Chondrocyte (in vitro differentiated cells): ENCODE measurements at places on chromosomes 12 and 14. TPM values are rescaled to one million over a fixed set of nuclear protein-coding genes. Genes with fewer than 3 reads are reported as not detected.
A peak's percentile ranks its signal among the peaks of the same experiment; 100 is the strongest.

Gene HOXC10
- not detected in 3 replicates for total RNA-seq

Gene TMEM132D
- total RNA-seq = 1.4 to 3.7 TPM (median 3.1 TPM) in 3 replicates

Gene OR6C2
- not detected in 3 replicates for total RNA-seq

Gene KRT72
- total RNA-seq = not detected in 3 replicates

Gene GDF3
- total RNA-seq = not detected in 3 replicates

Gene TAS2R43
- 0.22 to 0.44 TPM in 2 of 3 replicates, not detected in the other for total RNA-seq

Gene RTL1
- total RNA-seq = 0.02 TPM in 1 of 3 replicates, not detected in the others

Gene CYP46A1
- total RNA-seq = 0.72 to 2.8 TPM (median 1.2 TPM) in 3 replicates

- no peak for DNase-seq
Measured at GRCh38 chr14:90449411-90449810, 52.6 kb downstream of the CALM1 start.

DNA sequence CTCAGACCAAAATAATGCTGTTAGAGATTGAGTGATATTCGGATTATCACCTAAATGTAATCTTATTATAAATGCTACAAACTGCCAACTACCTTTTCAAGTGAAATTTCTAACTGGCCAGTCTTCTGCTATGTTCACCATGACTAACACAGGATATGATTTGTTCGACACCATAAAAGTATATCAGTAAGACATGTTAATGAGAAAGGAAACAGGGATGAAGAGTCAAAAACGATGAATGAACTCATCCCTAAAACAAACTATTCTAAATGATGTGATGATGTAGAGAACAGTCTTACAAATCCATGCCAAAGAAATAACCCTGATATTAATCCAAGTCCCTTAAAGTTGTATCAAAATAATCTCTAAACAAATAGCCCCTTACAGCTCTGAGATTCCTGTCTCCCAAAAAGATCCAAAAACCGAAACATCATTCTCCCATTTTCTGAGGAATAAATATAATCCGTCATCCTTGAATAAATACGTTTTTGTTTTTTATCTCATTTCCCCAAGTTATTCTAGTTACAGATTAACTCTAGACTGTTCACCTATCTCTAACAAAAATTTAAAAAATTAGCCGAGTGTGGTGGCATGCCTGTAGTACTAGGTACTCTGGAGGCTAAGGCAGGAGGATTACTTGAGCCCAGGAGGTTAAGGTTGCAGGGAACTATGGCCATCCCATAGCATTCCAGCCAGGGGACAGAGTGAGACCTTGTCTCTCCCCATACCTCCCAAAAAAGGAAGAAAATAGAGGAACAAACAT is 9.1 kb downstream of the SCAF11 start:
- DNase-seq = no peak

- no peak for DNase-seq
Measured at GRCh38 chr12:60501124-60501729, 905.4 kb downstream of the SLC16A7 start.

GRCh38 chr12:130111965-130112496 is 50.2 kb upstream of the FZD10 start:
- DNase-seq = no peak

GRCh38 chr14:103228866-103229265 is 105.2 kb upstream of the EIF5 start:
- no peak for DNase-seq

DNA sequence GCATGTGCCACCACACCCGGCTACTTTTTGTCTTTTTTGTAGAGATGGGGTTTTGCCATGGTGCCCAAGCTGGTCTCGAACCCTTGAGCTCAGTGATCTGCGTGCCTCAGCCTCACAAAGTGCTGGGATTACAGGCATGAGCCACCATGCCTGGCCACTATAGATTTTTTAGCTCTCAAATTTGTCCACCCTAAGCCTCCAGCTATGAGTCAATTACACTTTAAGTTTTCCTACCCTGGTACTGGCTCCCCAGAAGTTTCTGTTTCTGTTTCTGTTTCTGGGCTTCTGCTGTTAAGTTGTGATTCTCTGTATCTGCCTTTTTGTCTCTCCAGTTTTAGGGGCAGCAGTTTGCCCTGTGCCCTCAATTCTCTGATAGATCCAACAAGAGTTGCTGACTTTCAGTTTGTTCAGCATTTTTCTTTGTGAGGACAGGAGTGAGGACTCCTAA is 4.4 kb upstream of the TINF2 start:
- peak; percentile 25 for DNase-seq

GRCh38 chr14:105474483-105475268 is at the start of gene CRIP2:
TSS of gene CRIP2 (plus strand) at chr14:105474821. CDS start at chr14:105474863, 42 bp downstream.
- DNase-seq = no peak

DNA sequence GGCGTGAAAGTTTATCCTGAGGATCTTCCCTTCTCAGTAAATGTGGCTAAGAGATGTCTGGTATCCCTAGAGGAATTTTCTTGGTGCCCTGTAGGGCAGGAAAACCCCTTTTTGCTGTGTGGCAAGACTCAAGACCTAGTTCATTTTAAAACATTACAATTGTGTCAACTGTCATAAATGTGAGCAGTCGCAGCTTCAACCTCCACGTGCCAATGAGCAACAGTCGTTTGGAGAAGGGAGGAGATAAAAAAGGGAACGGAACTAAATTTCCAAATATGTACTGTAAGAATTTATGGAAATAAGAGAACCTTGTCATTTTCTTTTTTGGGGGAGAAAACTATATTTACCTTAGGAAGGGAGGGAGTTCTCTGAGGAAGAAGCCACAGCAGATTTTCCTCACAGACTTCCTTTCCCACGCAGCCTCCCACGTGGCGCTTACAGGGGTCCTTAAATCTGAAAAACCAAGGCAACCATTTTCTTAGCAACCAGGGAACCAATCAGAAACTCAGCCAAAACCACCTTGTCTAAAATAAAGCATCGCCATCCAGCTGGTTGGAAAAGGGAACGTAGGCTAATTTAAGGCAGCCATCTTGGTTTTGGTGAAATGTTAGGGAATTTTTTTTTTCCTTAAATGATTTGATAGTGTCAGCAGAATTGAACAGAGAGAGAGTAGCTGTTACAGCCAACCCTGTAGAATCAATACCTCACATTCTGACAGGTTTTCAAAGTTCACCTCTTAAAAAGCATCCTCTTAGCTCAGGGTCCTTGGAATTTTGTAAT is 99.1 kb downstream of the FIGNL2 start:
- no peak for DNase-seq

DNA sequence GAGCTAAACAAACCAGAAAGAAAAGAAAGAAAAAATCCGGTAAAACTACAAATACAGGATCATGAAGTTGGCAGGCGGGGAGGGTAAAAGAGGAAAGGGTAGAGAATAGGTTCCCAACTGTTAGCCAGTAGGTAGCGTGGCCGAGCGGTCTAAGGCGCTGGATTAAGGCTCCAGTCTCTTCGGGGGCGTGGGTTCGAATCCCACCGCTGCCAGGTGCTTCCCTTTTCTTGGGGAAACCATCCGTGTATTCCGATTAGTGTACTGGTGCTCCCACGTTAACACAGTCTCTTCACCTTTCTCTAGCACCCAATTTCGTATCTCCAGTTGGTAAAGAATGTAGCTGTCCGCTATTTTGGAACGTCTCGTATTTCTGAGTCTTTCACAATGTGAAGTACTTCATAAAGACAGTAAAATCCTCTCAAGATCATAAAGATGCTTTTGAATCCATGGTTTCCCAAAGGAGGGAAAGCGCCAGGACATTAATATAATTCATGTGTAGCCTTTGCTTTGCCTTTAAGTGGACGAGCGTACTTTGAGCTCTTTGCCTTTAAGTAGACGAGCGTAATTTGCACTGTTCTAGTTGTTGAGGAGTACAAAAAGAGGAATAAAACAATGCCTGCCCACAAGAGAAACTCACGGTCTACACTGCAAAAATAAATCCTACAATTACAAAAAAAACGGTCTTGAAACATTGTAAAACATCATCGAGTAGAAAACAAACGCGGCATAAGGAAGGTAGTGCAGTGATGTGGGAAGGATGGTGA is 19.0 kb upstream of the RNASE12 start:
- no peak for DNase-seq

DNA sequence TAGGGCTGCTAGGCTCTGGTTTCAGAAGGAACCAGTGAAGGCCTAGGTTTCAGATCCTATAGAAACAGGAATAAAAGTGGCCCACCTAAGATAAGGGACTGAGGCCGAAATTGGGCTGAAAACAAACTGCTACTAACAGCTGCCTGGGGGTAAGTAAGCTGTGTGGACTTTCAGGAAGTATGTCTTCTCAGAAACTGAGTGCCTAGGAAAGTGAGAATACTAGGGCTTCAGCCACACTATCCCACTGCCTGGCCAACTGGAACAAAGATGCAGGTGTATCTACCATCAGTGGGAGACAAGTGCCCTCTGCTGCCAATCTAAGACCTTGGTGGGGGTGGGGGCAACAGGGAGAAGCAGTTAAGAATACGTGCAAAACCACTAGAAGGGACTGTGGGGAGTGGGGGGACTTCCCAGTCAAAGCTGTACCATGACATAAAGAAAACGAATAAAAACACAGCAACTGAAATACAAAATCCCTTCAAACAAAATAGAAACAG is 82.5 kb downstream of the MED13L start:
- DNase-seq = no peak

DNA sequence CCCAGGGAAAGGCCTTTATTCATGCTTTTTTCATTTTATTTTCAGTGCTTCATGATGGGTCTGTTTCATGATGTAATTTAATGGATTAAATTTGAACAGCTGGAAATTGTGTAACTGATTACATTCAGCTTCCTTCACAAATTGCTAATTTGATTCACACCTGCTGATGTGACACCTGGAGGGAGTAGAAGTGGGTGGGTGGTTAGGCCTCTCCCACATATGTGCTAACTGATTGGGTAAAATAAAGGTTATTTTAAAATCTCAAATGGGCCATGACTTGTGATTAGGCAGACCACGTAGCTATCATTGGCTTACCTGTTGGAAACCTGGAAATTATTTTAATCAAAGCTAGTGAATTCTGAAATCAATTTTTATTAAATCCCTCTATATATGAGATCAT is 142.1 kb downstream of the GXYLT1 start:
- DNase-seq = no peak

DNA sequence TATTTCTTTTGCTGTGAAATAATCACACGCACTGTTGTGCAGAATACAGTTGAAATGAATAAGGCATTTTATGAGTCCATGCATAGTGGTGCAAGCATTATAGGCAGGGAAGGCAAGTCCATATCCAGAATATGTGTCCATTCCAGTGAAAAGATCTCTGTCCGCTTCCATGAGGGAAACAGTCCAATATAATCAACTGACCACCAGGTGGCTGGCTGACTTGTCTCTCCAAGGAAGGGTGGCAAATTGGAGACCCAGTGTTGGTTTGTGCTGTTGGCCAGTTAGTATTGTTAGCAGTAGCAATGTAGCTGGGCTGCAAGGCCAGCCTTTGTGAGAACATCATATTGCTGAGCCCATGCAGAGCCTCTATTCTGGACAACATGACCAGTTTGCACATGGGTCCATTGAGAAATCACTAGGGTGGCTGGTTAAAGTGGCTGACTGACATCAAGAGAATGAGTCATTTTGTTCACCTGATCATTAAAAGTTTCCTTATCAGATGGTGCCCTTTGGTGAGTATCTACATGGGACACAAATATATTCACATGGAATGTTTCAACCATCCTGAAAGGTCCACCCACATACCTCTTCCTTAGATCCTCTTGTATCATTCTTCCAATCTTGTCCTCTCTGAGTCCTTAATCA is 17.3 kb upstream of the YAF2 start:
- DNase-seq = no peak

DNA sequence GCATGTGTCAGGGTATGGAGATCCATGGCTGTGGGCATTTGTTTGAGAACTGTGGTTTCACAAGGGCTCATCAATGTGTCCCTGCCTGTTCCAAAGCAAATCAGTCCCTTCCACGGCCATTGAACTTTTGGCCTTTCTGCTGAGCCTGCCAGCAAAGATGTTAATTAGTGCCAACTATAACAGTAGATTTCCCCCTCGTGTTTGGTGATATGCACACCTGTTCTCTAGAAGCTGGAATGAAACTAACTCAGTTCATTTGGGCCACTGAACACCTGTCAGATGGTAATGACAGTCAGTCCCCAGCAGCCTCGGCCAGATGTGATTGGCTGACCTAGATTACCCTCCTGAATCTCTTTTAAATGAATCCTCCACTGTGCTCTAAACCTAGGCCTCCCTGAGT is 43.2 kb downstream of the IRAK3 start:
- DNase-seq = no peak
